NCI-H2081 (cell line): ENCODE measurements at places on chromosomes 1 and 21.

- no peak for DNase-seq
Observed at GRCh38 chr1:94250341-94250740, 13.0 kb upstream of the ARHGAP29 start.

GRCh38 chr1:3000214-3000613 lies 21.1 kb upstream of the ACTRT2 start:
- no peak for DNase-seq

DNA sequence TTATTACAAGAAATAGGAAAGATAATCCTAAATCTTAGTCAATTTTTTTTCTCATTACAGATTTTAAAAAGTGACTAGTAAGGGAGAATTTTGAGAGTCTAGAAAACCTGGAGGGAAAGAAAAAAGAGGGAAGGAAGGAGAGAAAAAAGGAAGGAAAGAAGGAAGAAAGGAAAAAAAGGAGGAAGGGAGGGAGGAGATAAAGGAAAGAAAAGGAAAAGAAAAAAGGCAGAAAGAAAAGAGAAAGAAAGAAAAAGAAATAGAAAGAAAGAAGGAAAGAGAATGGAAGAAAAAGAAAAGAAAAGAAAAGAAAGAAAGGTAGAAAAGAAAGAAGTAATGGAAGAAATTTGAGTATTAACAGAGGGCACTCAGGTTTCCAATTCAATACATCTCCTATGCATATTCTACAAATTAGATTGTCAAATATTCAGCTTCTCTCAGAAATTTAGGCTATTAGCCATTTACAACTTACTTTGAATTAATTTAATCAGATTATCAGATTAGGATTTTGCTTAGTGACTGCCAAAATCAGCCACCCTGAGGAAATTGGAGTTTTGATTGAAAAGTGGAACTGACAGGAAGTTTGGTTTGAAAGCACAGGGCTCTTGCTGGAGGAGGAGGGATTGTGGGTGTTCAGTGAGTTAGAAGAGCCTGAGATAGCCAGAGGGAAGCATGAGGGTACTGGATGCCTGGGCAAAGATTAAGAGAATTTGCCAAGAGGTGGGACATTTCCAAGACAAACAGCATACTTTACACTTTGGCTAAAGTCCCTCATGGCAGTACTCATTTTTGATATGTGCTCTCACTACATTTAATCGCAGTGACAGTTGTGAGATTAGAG lies 677.8 kb downstream of the USP25 start:
- DNase-seq = no peak

DNA sequence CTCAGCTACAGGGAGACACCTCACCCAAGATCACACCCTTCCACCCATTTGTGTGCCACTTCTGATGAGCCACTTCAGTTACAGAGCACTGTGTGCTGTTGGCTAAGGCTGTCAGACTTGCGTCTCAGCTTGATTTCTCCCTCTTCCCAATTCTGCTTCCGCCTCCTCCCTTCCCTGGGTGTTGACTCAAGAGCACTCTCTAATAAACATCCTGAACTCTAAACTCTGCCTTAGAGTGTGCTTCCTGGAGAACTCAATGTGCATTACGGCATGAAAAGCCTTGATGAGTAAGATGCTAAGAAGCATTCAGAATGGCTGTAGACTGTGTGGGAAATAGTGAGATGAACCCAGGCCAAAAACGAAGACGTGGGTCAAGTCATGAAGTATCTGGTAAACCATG lies 54.9 kb upstream of the S1PR1 start:
- DNase-seq = no peak

- no peak for DNase-seq
Observed at GRCh38 chr1:30923597-30923996, 15.0 kb upstream of the SDC3 start.

DNA sequence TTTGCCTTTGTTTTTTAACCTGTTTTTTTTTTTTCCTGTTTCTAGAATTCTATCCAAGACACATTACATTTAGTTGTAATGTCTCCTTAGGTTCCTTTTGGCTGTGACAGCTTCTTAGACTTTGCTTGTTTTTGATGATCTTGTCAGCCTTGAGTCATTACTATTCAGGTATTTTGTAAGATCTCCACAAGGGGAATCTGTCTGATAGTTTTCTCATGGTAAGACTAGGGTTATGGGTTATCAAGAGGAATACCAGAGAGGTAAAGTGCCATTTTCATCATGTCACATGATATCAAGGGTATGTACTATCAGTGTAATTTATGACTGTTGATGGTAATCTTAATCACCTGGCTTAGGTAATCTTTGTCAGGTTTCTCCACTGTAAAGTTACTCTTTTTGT lies 99.1 kb upstream of the GFI1 start:
- no peak for DNase-seq

- no peak for DNase-seq
Observed at GRCh38 chr21:38858026-38858811, 52.5 kb downstream of the ETS2 start.

GRCh38 chr1:203327684-203328457 lies 22.6 kb downstream of the BTG2 start:
- DNase-seq = no peak

DNA sequence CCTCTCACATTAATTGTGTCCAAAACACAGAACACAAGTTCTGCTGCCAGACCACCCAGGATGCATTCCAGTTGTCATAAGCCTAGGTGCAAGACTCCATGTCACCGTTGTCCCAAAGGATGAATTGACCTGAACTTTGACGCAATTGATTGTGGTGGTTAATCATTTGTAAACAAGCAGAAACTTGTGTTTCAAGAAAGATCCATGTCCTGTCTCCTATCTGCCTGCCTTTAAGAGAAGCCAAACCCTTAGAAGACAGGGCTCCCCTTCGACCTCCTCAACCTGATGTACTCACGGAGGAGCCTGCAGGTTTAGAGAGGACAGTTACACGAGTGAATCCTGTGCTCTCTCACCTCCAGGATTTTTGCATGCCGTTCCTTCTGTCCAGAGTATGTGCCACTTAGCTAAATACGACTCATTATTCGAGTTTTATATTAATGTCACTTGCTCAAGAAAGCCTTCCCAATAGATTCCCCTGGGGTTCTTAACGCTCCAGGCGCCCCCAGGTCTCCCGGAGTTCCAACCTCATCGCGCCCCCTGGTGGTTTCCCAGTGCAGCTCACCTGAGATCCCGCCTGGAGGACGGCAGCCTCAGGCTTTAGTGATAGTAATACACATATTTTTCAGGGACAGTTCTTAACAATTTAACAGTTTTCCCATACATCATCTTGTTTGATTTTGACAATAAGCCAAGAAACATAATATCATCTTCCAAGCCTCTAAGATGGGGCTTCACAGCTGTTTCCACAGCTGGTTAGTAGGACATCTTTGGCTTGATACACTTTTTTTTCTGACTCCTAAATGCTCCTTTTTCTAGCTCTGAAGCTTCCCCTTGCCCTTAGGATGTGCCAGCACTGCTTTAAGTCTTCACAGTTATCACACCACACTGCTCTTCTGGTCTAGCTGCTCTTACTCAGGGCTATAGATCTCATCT lies 2.4 kb upstream of the C8B start:
- no peak for DNase-seq
